ENCODE measurements at places on chromosomes 12 and 14. TPM values are rescaled to one million over a fixed set of nuclear protein-coding genes. Genes with fewer than 3 reads are reported as not detected.

Gene IRAK4
- 16.2 TPM for total RNA-seq

Gene ESRRB
- total RNA-seq: not detected

Gene SLC25A47
- total RNA-seq: 0.30 TPM

Gene NEK9
- total RNA-seq: 58.3 TPM

Gene NFE2
- total RNA-seq: 8.6 TPM

Gene USP30
- total RNA-seq: 43.9 TPM

Gene RPGRIP1
- total RNA-seq: not detected

GRCh38 chr14:71454513-71455332 lies 477.5 kb upstream of the RGS6 start:
- no peak for DNase-seq

GRCh38 chr14:64501411-64502171 lies 2.0 kb downstream of the ZBTB25 start:
- peak; percentile 72 for DNase-seq

GRCh38 chr14:69845787-69846186 lies 33.4 kb upstream of the SMOC1 start:
- no peak for DNase-seq

GRCh38 chr12:92717202-92717601 lies 14.4 kb downstream of the PLEKHG7 start:
- DNase-seq: no peak

- no peak for DNase-seq
Measured at GRCh38 chr12:112096667-112097066, 11.9 kb downstream of the NAA25 start.

DNA sequence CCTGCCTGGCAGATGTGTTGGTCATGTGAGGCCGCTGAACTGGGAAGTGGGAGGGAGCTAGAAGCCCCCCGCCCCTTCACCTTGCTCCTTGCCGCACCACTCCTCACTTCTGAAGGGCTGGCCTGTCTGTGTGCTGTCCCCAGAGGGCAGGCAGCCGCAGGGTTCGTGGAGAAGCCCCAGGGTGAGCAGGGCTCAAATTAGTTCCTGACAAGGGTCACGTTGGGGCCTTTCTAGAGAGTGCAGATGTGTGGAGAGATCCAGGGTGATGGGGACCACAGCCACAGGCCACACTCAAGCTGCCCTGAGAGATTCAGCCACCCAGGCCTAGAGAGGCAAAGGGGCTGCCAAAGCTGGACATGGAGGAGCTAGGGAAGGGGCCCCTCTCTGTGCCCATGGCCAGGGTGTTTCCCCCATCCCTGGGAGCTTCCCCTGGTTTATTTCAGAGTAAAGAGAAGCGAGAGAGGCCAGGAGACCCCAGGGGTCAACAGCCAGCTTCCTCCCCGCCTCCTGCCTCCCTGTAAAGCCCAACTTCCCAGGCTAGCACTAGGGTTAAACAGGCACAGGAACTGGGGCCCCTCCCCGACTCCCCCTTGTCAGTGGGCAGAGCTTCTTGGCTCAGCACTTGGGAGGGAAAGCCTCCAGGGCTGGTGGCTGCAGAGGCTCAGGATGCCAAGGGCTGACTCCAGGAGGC lies 16.2 kb downstream of the SLC25A29 start:
- peak; percentile 72 for DNase-seq

GRCh38 chr14:69666690-69667211 lies 55.4 kb downstream of the SUSD6 start:
- no peak for DNase-seq

DNA sequence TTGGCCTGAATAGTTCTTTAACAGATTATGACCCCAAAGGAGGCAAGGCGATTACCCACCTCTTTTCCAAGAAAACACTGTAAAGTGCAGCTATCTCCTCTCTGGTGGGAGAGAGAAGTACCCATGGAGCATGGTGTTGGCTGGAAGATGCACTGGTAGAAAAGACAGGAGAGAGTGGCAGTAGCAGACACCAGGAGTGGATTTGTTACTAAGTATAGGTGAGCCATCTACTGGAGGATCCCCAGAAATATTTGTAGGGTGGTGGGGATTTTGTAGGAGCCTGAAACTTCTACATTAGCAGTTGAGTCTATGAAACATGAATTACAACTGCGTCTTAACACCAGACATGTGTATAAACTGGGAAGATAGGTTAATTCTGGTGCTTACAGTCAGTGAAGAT lies 148.0 kb downstream of the SLC38A4 start:
- no peak for DNase-seq

DNA sequence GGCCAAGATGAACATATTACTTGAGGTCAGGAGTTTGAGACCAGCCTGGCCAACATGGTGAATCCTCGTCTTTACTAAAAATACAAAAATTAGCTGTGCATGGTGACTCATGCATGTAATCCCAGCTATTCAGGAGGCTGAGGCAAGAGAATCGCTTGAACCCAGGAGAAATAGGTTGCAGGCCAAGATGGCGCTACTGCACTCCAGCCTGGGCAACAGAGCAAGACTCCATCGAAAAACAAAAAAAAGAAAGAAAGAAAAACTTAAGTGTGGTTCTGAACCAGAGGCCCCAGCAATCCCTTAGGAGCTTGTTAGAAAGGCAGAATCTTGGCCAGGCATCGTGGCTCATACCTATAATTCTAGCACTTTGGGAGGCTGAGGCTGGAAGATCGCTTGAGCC lies 24.5 kb downstream of the SVOP start:
- no peak for DNase-seq

DNA sequence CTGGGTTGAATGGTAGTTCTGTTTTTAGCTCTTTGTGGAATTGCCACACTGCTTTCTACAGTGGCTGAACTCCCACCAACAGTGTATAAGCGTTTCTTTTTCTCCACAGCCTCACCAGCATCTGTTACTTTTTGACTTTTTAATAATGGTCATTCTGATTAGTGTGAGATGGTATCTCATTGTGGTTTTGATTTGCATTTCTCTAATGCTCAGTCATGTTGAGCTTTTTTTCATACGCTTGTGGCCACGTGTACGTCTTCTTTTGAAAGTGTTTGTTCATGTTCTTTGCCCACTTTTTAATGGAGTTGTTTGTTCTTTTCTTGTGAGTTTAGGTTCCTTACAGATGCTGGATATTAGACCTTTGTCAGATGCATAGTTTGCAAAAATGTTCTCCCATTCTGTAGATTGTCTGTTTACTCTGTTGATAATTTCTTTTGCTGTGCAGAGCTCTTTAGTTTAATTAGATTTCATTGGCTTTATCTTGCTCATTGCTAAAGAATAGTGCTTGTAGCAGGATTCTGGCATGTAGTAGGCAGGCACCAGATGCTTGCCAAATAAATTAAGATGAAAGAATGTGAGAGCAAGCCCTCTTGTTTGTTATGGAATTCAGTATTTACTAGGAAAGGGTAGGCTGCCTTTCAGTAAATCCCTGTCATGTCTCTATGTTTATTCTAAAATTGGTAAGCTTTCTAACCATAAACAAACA lies 86.8 kb downstream of the PDE3A start:
- DNase-seq: no peak

DNA sequence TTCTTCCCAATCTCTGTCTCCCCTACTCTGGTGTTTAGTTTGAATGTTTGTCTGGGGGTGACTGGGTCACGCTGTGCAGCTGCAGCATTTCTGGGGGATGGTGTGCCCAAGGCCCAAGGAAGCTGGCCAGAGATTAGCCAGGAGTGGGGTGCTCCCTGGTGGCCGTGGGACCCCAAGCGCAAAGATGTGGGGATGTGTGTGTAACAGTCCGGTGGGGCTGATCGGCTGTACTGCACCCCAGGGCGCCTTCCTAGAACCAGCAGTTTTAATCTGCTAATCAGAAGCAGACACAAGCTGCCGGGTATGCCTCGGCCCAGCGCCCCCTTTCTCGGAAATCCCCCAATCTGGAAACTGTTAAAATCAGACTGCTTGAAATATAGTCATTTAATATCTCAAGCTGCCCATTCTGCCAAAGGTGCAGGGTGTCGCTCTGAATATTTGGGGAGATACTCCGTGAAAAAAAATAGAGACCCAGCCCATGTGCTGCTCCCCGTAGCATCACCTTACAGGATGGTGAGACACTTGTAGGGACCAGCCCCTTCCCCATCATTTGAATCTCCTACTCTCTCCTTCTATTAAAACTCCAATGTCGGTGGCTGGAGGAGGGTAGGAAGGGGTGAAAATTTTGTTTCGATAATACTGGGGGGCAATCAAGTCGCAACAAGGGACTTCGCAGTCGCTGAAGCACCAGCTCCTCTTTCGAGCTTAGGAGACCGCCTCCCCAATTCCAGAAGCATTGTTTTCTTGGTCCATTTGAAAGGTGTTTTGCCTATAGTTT lies 4.3 kb downstream of the HOXC9 start:
- DNase-seq: no peak

DNA sequence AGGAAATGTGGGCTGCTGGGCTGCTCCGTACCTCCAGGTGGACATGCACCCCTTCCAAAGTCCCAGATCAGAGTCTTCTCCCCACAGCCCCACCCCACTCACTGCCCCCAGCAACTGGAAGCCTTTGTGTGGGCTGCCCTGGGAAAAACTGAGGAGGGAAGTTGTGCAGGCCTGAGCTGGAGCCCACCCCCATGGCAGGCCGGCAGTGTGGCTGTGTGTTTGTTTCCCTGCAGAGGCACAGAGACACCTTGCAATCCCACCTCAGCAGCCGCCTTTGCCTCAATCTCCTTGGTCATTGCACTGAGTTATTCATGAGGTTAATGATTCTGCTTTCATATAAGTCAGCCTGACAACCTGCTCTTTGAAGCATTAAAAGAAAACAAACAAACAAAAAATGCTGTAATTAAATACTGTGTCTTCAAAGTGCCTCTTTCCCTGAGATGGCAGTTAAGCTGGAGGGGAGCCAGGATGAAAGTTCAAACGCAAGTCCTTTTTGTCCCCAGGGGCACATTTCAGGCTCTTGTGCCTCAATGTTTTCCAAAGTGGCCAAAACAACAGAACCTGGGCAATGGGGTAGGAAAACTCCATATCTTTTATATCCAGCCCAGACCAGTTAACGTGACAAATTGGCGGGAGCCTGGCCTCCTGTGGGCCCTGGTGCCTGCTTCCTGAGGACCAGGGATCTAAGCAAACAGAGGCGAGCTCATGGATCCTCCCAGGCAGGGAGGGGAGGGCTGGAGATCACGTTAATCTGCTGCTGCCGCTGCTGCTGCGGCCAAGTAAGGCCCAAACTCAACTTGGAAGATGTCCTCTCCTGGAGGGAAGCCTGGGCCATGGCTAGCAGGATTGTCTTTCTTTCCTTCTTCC lies 51.9 kb upstream of the TSPAN11 start:
- no peak for DNase-seq

DNA sequence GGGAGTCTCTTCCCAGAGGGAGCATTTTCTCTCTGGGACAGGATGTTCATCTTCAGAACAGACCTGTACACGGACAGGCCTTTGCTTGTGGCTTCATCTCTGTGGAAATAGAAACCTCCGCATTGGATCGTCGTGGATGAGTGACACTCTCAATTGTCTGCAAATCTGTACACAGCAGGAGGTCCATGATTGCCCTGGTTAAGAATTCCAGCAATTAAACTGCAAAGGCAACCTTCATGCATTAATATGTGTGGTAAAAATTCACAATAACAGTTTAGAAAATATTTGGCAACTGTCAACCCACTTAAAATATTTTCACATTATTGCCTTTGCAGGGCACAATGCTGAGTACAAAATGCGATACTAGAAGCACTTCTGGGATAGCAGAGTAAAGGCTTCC lies 149.8 kb upstream of the SFSWAP start:
- DNase-seq: no peak

- no peak for DNase-seq
Measured at GRCh38 chr12:93128332-93128707, 199.2 kb upstream of the EEA1 start.

GRCh38 chr12:48175613-48176416 lies 7.6 kb upstream of the CCDC184 start:
- DNase-seq: no peak

Measured in suprapubic skin (tissue), 4 donors.